ENCODE measurements at places on chromosomes 5 and 9.

DNA sequence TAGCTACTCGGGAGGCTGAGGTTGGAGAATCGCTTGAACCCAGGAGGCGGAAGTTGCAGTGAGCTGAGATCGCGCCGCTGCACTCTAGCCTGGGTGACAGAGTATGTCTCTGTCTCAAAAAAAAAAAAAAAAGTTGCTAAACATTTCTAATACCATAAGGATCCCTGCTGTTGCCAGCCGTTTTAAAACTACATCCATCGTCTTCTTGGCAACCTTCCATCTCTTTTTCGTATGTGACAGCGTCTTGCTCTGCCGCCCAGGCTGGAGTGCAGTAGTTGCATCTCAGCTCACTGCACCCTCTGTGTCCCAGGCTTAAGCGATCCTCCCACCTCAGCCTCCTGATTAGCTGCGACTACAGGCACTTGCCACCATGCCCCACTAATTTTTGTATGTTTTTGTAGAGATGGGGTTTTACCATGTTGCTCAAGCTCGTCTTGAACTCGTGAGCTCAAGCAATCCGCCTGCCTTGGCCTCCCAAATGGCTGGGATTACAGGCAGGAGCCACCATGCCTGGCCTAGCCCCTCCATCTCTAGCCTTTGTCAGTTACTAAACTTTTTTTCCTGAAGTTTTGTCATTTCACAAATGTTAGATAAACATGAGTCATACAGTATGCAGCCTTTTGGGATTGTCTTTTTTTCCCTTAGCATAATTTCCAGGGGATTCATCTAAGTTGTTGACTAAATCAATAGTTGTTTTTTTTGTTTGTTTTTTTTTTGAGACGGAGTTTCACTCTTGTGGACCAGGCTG is 13.5 kb downstream of the NSD1 start:
- no peak for DNase-seq

DNA sequence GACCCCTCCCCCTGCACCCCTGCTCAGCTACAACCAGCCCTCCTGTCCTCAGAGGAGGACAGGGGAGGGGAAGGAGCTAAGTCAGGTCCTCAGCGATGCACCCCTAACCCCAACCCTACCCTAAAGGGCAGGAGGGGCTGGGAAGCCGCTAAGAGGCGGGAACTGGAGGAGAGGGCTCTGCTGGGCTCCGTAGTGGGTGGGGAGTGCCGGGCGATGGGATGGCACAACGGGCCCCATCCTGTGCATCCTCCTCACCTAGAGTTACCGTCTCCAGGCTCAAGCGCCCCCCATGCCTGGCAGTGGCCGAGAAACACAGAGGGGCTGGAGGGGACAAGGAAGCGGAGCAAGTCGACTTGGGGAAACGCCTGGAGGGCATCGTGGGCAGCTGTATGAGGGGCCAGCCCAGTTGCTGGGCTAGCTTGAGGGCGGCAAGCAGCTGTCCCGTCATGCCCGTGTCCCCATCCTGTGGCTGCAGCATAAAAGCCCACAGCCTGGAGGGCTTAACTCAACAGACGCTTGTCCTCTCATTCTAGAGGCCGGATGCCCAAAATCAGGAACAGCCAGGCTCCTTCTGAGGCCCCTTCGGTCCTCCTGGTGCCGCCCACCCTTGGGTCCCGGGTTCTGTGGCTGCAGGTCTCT is 23.0 kb upstream of the UBAC1 start:
- no peak for DNase-seq

DNA sequence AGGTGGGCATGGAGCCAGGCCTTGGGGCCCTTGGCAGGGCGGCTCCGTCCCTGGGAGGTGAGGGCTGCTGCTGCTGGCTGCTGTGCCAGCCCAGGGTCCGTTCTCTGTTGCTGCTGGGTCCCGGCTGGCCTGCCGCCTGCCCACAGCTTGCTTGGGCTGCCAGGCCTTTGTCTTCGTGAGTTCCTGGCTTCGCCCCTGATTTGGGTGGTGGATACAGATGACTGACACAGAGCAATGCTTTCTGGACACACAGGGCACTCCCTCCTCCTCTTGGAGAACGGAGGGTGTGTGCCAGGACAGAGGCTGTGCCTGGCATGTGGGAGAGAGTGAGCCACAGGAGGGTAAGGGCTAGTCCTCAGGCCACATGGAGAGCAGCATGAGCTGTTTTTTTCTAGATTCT is 166.1 kb downstream of the MACROH2A1 start:
- no peak for DNase-seq

GRCh38 chr9:113228130-113228665 is 6.9 kb downstream of the SLC31A1 start:
- DNase-seq: no peak

All from esophagus squamous epithelium (tissue), 5 donors.